NCI-H510A (cell line): ENCODE measurements at places on chromosomes 1 and 21.
A peak's percentile ranks its signal among the peaks of the same experiment; 100 is the strongest.

GRCh38 chr1:214843281-214843680, 239.3 kb upstream of the KCNK2 start:
- no peak for DNase-seq

DNA sequence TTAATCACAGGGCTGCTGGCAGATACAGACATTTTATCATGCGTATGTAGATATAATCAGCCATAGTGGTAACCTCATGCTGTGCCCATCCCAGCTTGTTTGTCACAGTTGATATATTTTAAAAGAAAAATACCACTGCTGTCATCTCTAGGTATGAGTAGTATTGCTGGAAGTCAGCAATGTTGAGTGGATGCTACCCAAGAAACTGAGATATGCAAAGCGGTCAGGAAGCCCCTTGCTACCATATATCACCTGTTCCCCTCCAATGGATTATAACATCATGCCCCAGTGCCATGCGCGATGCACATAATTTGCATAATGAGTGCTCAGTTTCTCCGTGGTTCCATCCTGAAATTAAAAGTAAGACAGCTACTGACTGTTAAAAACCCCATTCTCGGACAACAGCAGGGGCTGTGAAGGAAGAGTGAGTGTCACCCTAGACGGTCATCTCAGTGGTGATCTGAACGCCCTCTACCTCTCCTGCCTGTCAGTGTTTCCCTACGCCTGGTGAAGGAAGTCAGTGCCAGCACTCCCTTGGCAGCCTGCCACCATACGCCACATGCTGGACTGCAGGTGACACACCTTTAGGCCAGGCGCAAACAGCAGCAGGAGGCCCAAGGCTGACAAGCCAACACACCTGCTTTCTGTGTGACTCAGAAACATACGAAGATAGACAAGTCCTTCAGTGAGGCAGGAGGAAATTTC, 2.7 kb downstream of the IL10RB start:
- DNase-seq, result peak; percentile 89

DNA sequence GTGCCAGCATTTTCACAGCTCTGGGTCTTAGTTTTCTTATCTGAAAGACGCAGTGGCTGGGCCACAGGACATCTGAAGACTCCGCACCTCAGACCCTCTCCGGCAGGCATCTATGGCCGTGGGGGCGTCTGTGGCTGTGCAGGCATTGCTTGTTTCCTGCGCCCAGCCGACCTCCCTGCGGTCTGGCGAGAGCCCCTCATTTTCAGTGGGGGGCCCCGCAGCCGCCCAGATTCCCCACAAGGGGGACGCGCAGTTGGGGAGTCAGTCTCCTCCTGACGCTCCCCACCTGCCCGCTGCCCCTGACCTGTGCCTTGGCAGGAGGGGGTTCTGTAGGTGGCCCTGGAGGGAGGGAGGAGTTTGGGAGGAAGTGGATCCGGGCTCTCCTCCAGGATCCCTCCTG, 3.5 kb upstream of the TFF1 start:
- DNase-seq, result no peak

- no peak for DNase-seq
These were observed 49.7 kb downstream of the SYF2 start for GRCh38 chr1:25182629-25183028.

GRCh38 chr1:172515436-172515835, 17.5 kb upstream of the SUCO start:
- DNase-seq, result no peak

DNA sequence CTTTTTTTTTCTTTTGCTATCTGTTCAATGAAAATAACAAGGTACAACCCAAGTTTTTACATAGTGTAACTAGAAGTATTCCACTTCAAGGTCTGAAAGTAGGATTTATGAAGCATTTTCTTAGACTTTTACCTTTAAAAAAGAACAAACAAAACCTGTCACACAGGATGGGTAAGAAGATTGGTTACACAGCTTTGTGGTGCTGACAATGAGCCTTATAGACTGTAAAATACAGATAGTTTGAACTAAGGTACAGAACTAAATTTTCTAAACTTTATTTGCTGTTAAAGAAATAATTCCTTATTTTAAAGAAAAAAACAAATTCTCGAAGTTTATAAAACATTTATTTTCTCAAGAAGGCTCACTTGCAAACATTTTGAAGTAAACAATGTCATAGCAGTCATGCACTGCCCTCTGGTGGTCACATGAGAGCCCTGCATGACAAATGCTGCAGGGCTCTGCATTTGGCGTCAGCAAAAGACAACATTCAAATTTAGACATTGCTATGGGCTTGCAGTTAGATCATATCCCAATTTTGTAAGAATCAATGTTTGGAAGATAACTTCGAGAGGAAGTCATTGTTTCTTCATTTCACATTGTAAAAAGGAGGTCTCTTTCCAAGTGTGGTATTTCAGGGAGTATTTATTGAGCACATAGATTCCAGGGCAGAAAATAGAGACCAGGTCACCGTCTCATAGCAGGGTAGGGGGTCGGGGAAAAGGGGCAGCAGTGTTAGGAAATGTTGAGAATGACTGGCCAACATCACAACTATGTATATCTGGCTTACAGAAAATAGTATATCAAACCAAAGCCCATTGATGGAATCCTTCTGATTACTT, 115.3 kb upstream of the FMN2 start:
- DNase-seq, result no peak

GRCh38 chr1:220224033-220224432, 48.2 kb downstream of the RAB3GAP2 start:
- DNase-seq, result no peak

DNA sequence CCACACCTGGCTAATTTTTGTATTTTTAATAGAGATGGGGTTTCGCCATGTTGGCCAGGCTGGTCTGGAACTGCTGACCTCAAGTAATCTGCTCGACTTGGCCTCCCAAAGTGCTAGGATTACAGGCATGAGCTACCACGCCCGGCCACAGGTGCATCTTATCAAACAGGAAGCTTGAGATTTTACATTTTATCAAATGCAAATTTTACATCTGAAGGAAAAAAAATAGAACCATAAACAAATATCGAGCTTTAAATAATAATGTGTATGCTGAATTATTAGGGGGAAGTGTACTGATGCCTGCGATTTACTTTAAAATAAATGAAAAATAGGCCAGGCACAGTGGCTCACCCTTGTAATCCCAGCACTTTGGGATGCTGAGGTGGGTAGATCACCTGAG, 16.6 kb upstream of the BRWD1 start:
- DNase-seq, result no peak

- no peak for DNase-seq
These were observed 123.8 kb downstream of the OSBPL9 start for GRCh38 chr1:51740652-51741051.

DNA sequence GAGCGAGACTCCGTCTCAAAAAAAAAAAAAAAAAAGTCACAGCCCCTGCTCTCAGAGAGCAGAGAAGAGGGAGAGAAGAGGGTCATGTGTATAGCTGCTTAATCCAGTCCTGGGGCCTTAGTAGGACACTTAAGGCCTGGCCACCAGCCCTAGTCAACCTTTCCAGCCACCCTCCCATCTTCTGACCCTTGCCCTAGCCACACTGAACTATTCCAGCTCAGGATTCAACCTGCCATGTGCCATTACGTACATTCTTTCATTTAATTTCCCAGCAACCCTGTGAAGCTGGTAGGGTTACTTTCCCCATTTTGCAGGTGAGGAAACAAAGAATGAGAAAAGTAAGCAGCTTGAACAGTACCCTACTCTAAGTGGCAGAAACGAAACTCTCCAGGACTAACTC, 9.0 kb downstream of the FOXO6 start:
- DNase-seq, result no peak

GRCh38 chr1:95039360-95040031, 33.3 kb downstream of the ALG14 start:
- no peak for DNase-seq

DNA sequence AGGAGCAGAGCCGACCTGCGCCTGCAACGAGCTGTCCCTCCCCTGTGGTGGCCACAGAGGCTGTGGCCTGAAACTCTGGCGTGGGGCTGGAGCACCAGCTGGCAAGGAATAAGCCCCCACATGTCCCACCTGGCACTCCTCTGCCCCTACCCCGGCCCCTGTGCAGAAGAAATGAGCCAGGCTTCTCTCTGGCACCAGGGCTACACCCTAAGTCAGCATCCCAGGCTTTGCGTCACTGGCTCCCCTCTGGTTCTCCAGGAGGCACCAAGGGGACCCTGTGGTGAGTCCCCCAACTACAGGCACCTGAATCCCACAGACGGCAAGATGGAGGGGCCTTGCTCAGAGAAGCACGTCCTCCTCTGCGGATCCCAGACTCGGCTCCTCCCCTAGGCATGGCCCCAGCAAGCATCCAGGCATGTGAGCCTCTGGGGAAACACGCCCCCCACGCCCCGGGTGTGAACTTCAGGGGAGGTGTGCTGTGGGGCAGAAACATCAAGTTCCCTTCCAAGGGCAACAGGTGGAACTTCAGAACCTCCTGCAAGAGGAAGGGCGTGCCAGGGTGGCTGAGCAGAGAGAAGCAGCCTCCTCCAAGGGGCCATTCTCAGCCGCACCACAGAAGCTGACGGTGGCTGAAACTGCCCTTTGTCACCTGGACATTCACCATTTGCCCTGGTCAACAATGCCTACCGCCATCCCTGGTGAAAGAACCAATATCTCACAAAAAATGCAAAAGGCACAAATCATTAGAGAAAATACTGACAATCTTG, 2.9 kb downstream of the KRTAP10-7 start:
- no peak for DNase-seq

DNA sequence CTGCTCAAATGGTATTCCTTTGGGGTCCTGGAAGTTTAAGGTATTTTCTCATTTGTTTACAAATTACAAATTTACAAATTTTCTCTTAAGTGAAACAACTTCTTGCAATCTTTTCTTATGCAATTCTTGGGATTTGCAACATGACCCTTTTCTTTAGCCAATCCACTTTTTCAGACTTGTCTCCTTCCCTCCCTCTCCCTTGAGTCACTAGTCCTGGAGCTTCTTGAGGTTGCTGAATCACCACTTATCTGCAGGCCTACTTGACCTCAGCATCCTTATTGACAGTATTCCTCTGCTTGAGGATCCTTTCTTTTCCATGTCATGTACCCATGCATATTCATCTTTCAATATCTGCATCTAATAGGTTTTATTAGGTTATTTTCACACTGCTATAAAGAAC, 302.8 kb upstream of the ADAMTS5 start:
- DNase-seq, result no peak

DNA sequence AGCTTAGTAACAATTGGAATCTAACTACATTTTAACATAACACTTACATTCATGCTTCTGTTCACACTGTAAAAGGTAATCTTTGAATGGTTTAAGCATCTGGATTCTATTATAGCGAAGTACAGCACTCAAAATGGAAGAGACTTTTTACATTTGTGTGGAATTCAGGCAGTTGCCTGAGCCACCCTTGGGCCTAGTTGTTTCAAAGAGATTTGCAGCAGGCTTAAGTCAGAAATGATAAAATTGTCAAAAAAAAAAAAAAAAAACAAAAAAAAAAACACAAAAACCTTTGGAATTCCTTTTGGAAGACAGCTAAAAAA, 199.9 kb downstream of the LYPLAL1 start:
- DNase-seq, result no peak

- no peak for DNase-seq
These were observed 32.5 kb downstream of the PADI2 start for GRCh38 chr1:17086751-17087150.

DNA sequence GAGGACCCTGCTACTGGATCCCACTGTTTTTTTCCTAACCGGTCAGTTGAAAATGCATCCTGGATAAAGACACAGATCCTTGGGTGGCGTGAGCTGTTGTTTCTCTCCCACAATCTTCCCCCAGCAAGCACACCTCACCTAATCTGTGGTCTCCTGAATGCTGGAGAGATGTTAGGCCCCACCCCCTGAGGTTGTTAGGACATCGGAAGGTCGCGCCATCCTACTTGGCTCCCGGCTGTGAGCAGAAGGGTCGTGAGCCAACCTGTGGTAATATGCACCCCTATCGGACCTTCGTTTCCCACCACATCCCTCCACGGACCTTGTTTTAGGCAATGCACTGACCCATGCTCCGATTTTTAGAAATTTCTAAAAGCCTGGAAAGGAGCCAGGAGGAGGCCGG, 89.9 kb upstream of the IPO9 start:
- no peak for DNase-seq

DNA sequence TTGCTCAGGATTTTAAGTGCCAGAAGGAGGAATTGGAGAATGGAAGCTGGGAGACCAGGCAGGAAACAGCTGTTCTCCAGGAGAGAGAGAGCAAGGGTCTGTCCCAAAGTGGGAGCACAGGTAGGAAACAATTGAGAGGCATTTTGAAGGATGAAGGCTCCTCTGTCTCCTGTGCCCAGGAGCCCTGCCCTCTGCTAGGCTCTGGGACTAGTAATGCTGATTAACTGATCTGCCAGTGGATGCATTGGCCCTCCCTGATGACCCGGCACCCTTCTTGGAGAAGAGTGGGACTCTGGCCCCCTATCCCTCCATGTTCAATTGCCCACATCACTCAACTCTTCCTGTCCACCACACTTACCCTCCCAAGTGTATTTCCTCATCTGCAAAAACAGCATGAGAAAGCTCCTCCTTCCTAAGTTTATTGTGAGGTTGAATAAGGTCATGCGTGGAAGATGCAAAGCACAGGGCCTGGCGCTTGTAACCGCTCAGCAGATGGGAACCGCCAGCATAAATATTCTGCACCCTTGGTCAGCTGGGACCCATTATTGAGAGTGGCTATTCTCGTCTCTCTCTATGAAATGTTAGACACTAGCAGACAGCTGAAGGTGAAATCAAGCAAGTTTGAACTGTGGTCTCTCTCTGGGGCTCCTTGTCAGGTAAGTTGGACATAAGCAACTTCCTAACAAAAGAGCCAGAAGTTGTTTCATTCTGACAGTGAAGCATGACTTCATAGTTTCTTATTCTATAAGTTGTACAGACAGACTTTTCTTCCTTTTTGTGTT, 63.0 kb upstream of the ANGPTL1 start:
- no peak for DNase-seq

GRCh38 chr1:195501118-195501517, 1107.1 kb downstream of the KCNT2 start:
- DNase-seq, result no peak

DNA sequence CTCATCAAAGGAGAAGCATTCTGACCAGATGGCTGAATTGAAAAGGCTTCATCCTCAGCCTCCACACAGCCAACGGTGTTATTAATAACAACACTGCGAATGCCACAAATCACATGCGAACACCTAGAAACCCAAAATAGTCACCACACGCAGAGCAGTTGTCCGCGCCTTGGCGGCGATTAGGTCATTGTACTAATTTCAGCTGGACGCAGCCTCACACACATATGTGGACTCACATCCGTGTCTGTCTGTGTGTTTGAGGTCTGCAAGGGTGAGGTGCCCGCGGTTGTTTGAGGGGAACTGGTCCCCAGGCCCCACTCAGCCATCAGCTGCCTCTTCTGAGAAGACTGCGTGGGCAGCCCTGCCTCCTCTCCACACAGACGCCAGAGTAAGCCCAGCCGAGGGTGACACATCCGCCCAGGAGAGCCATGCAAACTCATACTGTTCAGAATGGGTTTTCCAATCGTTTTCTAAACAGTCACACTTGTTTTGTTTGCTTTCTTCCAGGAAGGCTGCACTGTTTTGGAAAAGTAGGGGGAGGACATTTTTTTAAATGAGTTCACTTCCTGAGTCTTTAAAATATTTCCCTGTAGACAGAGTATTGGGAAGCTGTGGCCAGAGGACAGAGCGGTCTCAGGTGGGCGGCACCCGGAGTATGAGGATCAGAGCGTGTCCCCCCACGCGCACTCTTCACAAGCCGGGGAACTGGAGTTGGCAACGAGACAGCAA, 53.4 kb downstream of the TOMM20 start:
- DNase-seq, result no peak
